ENCODE measurements at places on chromosomes 16 and 17. TPM values are rescaled to one million over a fixed set of nuclear protein-coding genes. Genes with fewer than 3 reads are reported as not detected.
A peak's percentile ranks its signal among the peaks of the same experiment; 100 is the strongest.

DNA sequence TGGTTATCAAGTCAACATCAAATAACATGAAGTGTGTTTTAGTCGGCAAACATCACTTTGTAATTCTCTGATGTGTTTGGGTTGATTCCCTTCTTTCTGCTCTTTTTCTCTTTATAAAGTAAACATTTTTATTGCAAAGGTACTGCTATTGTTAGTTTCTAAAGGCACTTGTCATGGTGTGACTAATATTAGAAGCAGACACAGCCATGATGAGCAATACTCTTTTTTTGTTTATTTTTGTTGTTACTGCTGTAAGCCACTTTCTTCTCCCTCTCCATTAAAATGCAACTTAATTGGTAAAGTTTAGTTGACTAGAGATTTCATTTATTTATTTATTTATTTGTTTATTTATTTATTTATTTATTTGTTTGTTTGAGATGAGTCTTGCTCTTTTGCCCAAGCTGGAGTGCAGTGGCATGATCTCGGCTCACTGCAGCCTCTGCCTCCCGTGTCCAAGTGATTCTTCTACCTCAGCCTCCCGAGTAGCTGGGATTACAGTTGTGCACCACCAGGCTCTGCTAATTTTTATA, 424.7 kb downstream of the WWOX start:
- no peak for DNase-seq

DNA sequence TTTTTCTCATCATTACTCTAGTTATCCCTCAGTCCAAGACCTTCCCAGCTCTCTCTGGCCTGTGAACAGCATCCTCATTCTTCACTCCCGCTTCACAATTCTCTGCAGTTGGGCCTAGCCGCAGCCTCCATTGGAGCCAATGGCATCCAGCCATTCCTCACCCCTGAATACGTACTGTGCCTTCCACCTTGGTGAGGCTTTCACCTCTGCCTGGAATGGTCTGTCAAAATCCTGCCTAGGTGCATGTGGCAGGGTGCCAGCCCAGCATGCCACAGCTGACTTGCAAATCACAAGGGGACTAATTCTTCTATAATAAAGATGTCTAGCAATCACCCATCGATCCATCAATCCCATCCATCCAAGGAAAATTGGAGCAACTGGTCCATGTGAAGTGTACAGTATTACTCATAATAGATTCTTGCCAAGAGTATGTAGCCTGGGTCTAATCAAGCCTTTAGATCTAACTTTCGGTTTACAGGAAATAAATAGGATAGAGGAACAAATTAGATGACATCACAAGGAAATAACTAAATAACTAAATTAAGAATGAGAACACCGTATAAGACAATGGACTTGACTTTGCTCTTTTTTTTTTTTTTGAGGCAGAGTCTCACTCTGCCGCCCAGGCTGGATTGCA, 5.1 kb upstream of the CX3CL1 start:
- DNase-seq: no peak

DNA sequence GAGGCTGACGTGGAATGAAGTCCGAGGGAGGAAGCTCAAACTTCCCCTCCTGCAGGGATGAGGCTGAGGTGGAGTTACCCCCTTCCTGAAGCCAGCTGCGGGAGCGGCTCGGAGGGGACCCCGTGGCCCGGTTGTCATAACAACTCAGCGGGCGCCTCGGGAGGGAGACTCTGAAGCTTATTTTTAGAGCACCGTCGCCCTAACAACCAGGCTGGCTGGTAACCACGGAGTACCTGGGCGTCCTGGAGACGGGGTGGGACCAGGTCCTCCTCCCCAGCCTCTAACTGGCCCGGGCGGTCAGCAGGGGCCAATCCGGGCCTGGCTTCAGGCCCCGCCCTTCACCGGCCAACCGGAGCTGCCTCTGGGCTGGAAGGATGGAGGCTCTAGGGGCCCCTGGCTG, 27.7 kb downstream of the NECAB2 start:
- peak; percentile 49 for DNase-seq

GRCh38 chr17:11493936-11494335, 104.3 kb upstream of the DNAH9 start:
- DNase-seq: no peak

GRCh38 chr16:21590287-21590686, 9.1 kb upstream of the METTL9 start:
- DNase-seq: no peak

DNA sequence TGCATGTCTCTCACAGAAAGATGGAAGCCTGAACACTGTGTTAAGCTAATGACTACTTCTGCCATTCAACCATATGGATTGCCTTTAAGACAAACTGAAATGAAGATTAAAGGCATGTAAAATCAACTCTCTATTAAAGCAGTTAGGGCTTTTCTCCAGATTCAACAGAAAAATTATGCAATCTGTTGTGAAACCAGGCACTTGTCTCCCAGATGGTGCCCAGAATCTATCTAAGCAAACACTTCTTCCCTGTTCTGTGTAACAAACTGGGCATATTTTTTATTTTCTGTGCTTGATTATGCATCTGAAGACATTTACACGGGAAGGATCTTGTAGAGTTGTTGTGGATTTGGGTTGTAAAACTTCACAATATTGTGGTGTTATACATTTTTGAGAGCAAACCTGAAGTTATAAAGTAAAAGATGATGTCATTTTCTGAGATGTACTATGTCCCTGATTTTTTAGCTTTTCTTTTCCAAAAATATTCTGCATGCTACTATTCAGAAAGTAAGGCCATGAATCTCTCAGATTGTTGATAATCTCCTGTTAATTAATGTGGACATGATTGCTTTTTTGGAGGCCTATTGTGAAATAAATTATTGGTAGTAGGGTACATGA, 1550.3 kb downstream of the CDH8 start:
- DNase-seq: no peak

DNA sequence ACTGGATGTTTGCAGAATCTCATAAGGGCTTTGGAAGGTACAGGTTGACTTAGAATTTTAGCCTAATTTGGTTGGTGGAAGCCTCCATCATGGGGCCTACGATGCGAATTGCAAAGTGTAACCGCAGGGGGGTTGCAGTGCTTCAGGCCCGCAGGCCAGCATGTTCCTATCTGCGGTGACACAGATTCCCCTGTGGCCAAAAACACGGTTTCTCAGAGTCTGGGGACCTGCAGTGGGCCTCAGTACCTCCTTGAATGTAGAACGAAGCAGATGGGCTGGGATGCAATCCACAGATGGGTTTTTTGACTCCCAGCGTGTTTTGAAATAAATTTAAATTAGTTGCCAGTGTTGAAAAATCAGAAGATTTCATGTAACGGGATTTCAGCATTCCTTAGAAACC, 34.7 kb downstream of the KIAA0513 start:
- DNase-seq: no peak

- no peak for DNase-seq
These were observed 4.7 kb upstream of the MPO start for GRCh38 chr17:58285422-58285810.

- DNase-seq: no peak
These were observed 2.6 kb upstream of the ADORA2B start for GRCh38 chr17:15942207-15942833.

DNA sequence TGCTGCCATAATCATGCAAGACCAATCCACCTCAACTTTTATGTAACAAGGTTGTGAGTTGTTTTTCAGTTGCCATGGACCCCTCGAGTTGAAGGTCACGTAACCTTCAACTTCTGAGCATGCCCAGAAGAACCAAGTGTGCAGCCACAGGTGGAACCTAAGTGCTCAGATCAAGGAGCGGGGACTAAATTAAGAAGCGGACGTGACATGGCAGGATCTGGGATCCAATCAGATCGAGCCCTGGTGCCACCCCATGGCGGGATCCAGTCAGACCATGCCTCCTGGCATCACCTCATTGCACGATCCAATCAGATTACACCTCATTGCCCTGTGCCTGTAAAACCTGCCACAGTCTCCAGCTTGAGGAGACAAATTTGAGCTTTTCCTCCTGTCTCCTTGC, 204.5 kb upstream of the CDH5 start:
- no peak for DNase-seq

DNA sequence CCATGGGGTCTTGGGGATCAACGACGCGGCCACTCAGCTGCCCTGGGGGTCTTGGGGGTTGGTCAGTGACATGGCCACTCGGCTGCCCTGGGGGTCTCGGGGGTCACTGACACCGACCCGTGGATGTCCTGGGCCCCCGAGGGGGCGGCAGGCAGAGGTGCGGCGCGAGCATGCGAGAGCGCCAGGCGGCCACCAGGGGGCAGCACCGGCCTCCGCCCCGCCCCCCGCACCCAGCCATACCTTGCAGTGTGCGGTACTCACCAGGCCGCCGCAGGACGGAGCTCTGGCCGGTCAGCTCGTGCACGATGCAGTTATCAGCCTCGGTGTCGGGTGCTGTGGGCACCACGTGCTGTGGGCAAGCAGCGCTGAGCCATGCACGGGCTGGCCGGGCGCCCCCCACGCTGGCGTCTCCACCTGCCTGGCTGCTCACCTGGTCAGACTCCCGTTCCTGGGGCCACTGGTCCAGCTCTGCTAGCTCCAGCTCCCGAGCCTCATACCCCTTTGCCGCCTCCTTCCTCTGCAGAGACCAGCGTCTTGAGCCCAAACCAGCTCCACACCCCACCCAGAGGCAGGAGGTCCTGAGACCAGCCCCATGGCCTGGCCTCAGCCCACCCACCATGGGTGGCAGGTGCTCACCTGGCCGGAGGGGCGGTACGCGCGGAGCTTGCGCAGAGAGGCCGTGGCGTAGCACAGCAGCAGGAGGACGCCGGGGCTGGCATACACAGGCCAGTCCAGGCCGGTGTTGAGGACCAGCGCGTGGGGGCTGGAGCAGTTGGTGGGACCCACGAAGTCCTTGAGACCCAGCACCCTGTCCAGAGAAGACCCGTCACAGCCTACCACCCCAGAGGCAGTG, 31.2 kb downstream of the CTU2 start:
- DNase-seq: peak; percentile 87

- no peak for DNase-seq
These were observed 20.8 kb downstream of the GSE1 start for GRCh38 chr16:85633888-85634287.

GRCh38 chr17:6464446-6465041, 20.3 kb downstream of the PIMREG start:
- DNase-seq: no peak

GRCh38 chr17:44280392-44280937, 12.5 kb upstream of the SLC4A1 start:
- no peak for DNase-seq

GRCh38 chr17:45149037-45149668, 878 bp downstream of the HEXIM1 start:
- peak; percentile 93 for DNase-seq

DNA sequence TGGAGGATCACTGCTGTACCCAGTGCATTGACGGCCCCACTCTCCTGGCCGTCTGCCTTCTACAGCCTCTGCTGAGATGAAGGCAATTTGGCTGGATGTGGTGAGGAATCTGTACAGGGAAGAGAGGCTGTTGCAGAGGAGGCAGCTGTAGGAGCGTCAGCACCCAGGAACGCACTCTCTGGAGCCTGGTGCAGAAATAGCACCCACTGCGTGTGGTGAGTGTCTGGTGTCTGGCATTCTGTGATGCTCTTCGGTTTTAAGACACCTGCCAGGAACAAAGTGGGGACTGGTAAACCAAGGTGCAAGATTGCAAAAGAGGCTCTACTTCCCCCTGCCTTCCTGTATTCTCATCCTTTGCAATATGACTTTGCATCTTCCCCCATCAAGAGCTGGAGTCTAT, 187.5 kb upstream of the SDK2 start:
- no peak for DNase-seq

DNA sequence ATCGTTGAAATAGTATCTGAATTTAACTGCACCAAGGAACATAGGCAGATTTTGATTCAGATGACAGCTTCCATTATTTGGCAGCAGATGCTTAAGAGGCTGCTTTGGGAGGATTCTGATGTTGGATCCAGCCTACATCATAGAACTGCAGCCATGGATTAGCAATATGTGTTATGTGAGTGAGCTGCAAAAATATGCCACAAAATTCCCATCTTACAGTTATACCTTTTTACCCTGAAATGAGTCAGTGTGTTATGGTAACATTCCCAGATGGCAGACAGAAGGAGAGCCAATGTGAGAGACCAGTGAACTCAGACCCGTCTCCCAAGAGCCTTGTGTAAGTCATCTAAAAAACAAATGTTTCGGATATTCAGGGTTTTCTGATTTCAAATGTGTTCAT, 206.1 kb downstream of the CDH13 start:
- no peak for DNase-seq

GRCh38 chr17:4750606-4751005, 10.9 kb upstream of the CXCL16 start:
- DNase-seq: no peak

GRCh38 chr16:80573700-80574120, 32.9 kb downstream of the DYNLRB2 start:
- DNase-seq: no peak

GRCh38 chr16:371515-372301, 1.4 kb upstream of the MRPL28 start:
- no peak for DNase-seq

The PDILT gene
- not detected for total RNA-seq

The HOXB9 gene
- 40.1 TPM for total RNA-seq

The MILR1 gene
- 4.6 TPM for total RNA-seq

The CACNA1G gene
- 0.12 TPM for total RNA-seq

The ABCA8 gene
- total RNA-seq: 13.1 TPM

The PHOSPHO1 gene
- total RNA-seq: 0.25 TPM

The UNC13D gene
- 23.0 TPM for total RNA-seq

The CA5A gene
- total RNA-seq: 0.25 TPM

The FBXW10B gene
- 1.3 TPM for total RNA-seq

The MARVELD3 gene
- total RNA-seq: 46.9 TPM

Data from mucosa of descending colon (tissue), 3 donors.